ENCODE measurements at places on chromosomes 13 and 19.

- no peak for DNase-seq
Observed at GRCh38 chr19:5037936-5038335, 69.0 kb downstream of the KDM4B start.

- DNase-seq: no peak
Observed at GRCh38 chr13:95781016-95781415, 104.1 kb downstream of the DNAJC3 start.

GRCh38 chr13:95544293-95544692, 8.2 kb upstream of the CLDN10 start:
- no peak for DNase-seq

- DNase-seq: no peak
Observed at GRCh38 chr13:80047406-80047805, 293.5 kb downstream of the SPRY2 start.

DNA sequence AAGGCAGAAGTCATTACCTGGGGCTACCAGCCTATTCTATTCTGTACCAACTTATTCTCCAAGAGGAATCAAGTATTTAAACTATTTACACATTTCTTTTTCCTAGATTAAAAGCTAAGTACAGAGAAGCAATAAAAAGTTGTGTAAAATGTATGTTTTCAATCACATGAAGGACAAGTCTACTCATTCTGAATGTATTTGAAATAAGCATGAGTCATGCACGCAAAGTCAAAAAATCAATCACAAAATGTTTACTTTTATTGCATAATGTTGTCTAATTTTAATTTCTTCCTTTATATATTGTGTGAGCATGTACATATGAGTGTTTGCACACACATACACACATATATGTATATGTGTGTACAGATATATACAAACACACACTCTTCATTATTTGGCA, 136.7 kb downstream of the DACH1 start:
- DNase-seq: no peak

GRCh38 chr13:39684531-39685137, 29.2 kb downstream of the COG6 start:
- DNase-seq: no peak

DNA sequence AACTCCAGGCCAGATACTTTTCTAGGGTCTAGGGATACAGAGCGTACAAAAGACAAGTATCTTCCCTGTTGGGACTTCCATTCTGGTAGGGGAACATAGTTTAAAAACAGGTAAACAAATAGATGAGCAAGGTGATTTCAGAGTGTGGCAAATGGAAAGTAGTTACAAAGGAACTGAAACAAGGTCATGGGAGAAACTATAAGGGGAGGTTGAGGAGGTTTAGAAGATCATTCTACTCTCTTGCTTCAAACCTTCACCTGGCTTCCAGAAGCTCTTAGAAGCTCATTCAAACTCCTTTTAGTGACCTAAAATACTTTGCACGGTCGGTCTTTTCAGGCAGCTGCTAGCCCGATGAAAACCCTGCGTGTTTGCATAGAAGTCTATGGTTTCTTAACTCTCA, 9.1 kb downstream of the FFAR2 start:
- DNase-seq: no peak

DNA sequence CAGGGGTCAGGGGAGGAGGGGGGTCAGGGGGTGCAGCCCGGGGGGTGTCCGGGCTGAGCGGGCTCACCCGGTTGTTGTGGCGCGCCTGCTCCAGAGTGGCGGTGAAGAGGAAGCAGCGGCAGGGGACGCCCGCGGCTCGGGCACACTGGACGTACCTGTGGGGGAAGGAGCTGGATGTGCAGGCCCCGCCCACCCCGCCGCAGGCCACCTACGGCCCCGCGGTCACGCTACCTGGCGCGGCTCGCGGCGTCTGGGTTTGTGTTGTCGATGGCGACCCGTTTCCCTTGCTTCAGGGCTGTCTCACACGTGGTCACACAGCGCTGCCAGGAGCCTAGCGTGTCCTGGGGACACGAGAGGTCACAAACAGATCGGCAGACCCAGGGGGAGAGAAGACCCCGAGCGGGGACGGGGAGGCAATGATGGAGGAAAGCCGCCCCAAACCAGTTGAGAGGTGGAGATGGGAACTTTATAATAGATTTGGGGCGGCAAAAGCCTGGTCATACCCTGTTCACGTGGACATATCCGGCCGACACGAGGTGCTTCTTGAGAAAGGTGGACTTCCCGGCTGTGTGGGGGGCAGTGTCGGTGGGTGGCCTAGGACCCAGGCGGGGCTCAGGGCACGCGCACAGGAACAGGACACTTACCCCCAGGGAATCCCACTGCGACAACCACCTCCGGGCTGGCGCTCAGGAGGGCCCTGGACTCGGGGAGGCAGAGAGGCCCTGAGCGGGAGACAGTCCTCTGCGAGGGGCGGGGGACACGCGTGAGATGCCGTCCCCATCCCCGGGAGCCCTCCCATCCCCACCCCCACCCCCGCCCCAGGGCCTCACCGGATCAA, 5.6 kb downstream of the PNKP start:
- no peak for DNase-seq

- DNase-seq: no peak
Observed at GRCh38 chr19:1923319-1923718, 17.7 kb upstream of the CSNK1G2 start.

GRCh38 chr19:49210108-49210900, 52.7 kb downstream of the TRPM4 start:
- peak; percentile 90 for DNase-seq

- peak; percentile 48 for DNase-seq
Observed at GRCh38 chr19:23395041-23395721, at the start of gene ZNF91. Gene ZNF91 (minus strand): TSS chr19:23395471. CDS start chr19:23395354, 117 bp downstream.
